MG63 (cell line): ENCODE measurements at places on chromosomes 3 and 15. TPM values are rescaled to one million over a fixed set of nuclear protein-coding genes. Genes with fewer than 3 reads are reported as not detected.

- DNase-seq: peak; percentile 94
These were observed 38.3 kb downstream of the CPN2 start for GRCh38 chr3:194312743-194313281.

The GPR156 gene
- total RNA-seq: 0.91 and 1.1 TPM in 2 replicates

The FOXP1 gene
- total RNA-seq: 14.4 and 15.0 TPM in 2 replicates

- no peak for DNase-seq
These were observed 4.4 kb upstream of the XIRP1 start for GRCh38 chr3:39196671-39197356.

The ROPN1 gene
- not detected in 2 replicates for total RNA-seq

GRCh38 chr15:97691799-97692198 is 268.7 kb upstream of the ARRDC4 start:
- peak; percentile 43 for DNase-seq

DNA sequence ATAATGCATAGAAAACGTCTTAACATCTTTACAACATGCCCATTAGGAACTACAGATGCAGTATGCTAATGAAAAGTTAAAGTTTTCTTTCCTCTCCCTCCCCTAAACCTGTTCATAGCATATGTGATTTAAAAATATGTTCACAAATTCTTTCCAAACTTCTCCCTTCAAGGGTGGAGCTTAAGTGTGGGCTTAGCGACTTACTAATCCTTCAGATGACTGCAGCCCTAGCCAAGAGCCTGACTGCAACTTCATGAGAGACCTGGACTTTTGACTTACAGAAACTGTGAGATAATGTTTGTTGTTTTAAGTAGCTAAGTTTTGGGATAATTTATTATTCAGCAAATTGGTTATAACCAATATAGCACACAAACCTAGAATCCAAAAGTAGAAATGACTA is 22.0 kb upstream of the ANXA2 start:
- DNase-seq: no peak

The CHRNA7 gene
- 0.20 TPM in 1 of 2 replicates, not detected in the other for total RNA-seq

- no peak for DNase-seq
These were observed 152.0 kb downstream of the GREM1 start for GRCh38 chr15:32869776-32870175.

- DNase-seq: no peak
These were observed 215.8 kb downstream of the DPH6 start for GRCh38 chr15:35330048-35330695.

DNA sequence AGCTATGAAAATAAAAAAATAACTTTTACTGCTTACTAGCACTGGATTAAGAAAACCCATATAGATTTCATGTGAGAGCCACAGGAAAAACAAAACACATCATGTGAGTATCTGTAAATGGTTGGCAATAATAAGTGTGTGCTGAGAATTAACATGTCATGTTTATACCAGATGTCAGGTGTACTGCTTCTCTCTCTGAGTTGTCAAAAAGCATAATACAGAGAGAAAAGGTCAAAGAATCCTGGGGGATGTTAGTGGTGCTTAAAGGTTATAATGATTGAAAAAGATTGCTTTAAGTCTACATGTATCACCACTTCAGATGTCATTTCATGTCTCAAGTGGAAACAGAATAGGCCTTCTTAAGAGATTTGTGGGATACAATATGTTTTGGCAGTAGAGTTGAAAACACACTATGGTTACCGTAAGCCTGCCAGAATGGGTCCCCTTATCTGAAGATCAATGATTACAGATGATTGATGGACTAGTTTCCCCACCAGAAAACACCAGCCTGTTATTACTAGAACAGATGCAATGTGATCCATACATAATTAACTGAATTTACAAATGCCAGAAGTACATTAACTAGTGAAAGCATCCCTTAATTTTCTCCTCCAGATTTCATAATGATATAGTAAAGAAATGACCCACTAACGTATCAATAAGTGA is 204.1 kb downstream of the CNTN3 start:
- no peak for DNase-seq

DNA sequence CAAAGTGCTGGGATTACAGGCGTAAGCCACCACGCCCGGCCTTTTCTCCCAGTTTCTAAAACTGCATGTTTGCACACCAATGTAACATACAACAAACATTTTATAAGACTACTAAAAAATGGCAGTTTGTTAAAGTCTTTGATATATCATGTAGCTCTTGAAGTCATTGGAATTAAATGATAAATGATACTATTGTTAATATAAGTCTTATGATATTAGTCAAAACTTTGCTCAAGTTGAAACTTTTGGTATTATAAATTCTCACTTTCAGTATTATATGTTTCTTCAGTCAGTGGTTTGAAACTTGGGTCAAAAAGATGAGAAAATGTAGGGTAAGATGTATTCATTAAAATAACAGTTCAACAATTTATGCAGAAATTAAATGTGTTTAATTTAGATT is 117.6 kb upstream of the TBL1XR1 start:
- DNase-seq: no peak

The NRROS gene
- not detected in 2 replicates for total RNA-seq

DNA sequence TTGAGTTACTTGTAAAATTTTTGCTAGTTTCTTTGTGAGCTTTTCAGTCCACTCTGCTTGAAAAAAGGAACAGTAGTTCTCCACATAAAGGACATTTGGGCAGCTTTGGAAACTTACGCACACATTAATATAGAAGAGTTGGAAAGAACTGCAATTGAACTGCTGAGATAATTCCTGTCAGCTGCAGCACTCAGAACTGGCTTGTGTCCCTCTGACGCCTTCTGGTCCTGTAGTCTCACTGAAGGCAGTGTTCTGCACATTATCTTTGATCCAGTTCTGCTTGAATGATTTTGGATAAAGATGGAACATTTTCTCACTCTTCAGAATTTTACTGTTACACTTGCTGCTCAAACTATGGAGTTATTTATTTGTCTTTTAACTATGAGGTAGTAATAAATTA is 901.9 kb downstream of the OTOL1 start:
- no peak for DNase-seq

GRCh38 chr3:54322354-54322753 is 200.0 kb downstream of the CACNA2D3 start:
- no peak for DNase-seq

GRCh38 chr3:124966521-124967445 is 32.2 kb upstream of the MUC13 start:
- no peak for DNase-seq

The CCDC80 gene
- total RNA-seq: 240 and 268 TPM in 2 replicates

The KIF15 gene
- total RNA-seq: 14.1 and 18.1 TPM in 2 replicates

DNA sequence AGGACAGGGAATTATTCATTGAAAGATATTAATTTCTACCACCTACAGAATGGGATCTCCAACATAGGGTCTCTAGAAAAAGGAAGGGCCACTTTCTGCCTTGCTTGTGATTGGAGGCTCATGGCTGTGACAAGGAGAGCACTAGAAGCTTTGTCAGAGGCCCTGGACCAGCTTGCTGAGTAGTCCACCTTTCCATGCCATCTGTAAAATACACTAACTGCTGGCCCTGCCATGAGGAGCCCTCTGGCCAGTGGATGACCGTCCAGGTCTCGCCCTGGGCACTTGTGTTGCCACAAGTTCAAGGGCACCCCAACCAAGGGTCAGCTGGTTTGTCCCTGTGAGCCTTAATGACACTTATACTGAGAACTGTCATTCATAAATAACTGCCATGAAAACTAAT is 1.6 kb upstream of the SYNM start:
- no peak for DNase-seq

DNA sequence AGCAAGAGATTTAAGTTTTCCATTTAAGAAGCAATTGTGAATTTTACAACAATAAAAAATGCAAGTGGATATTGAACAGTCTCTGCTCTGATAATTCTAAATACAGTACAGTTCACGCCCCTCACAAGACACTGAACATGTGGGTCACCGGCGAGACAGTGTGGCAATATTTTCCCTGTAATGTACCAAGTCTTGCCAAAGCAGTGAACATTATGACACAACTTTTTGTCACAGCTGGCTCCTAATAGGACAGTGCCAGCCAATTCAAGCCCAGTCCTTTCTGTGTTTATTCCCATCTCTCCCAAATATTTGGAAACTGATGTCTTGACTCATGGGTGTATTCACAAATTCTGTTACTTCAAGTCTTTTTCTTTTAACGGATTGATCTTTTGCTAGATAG is 62.3 kb downstream of the PPARG start:
- DNase-seq: peak; percentile 2
